ENCODE measurements at places on chromosomes 7 and 10. TPM values are rescaled to one million over a fixed set of nuclear protein-coding genes. Genes with fewer than 3 reads are reported as not detected.

CC2D2B gene
- total RNA-seq = not detected

VGF gene
- 0.15 TPM for total RNA-seq

DNA sequence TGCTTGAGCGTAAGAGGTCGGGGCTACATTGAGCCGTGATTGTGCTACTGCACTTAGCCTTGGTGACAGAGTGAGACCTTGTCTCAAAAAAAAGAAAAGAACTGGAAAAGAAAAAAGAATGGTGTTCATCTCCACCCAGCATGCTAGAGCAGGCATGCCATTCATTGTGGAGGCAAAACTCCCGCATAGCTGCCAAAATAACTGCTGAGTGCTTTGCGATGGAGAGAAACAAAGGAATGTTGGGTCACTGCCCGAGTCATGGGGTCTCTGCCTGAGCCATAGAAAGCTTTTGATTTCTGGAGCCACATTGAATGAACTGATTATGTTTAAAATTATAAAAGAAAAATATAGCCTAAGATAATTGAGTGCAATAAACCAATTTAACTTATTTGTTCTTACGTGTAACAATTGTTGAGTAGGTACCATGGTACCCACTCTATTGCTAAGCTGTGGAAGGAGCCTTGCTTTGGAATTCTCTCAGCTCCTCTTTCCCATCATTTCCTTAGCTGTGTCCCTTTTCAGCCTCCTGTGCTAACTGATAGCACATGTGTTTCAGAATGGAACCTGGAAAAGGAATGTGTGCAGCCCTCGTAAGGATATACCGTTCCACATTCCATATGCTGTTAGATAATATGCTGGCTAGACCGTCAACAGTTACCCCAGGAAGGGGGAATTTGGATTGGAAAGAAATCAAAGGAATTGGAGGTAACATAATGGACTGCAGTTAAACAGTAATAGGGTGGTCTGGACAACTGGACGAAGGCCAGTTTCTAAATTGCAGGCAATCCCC is 99.0 kb downstream of the KIAA1217 start:
- H3K27ac ChIP-seq = no peak overlapping the region
- no peak overlapping the region for H3K4me3 ChIP-seq
- no peak for DNase-seq
- H3K4me1 ChIP-seq = no peaks in the 10 kb centered on the region
- no peaks in the 10 kb centered on the region for H3K27me3 ChIP-seq

GRCh38 chr7:15015545-15016314 is 113.2 kb upstream of the DGKB start:
- H3K4me3 ChIP-seq = no peak overlapping the region
- peak; percentile 9 for DNase-seq
- no peaks in the 10 kb centered on the region for H3K4me1 ChIP-seq

DNA sequence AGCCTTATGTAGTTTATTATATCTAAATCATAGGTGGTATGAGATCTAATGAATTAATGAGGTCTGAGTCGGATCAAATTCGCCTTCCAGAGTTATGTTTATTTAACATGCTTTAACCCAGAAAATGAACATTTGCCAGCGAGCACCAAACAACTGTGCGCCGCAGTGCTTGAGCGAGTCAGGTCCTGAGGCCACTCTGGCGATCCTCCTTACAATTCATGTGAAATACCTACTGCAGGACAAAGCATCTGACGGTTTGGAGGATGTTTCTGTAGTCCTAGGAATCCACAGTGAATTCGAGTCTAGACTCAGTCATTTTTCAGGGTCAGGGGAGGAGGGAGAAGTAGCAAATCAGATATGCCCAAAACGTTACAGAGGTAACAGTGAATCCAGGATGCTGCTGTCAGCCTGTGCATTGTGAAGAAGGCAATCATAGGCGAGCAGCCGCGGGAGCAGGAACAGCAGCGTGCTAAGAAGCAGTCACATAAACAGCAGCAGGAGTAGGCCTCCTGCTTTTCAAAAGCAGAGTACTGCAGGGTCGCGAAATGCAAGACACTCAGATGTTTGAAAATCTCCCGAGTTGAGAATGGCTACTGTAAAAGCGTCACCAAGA is 120.2 kb downstream of the CACNB2 start:
- H3K4me3 ChIP-seq = no peak overlapping the region
- DNase-seq = no peak

GRCh38 chr10:104076743-104077160 is 8.9 kb downstream of the COL17A1 start:
- H3K4me3 ChIP-seq = no peak overlapping the region
- H3K4me1 ChIP-seq = peaks cover 2% of the 10 kb centered on the region
- no peaks in the 10 kb centered on the region for H3K27me3 ChIP-seq

GRCh38 chr7:157150882-157151281 is 12.2 kb downstream of the UBE3C start:
- no peak for DNase-seq
- no peak overlapping the region for H3K27ac ChIP-seq
- H3K36me3 ChIP-seq = peaks cover 14% of the 10 kb centered on the region
- H3K27me3 ChIP-seq = no peaks in the 10 kb centered on the region
- H3K4me1 ChIP-seq = peaks cover 38% of the 10 kb centered on the region

DNA sequence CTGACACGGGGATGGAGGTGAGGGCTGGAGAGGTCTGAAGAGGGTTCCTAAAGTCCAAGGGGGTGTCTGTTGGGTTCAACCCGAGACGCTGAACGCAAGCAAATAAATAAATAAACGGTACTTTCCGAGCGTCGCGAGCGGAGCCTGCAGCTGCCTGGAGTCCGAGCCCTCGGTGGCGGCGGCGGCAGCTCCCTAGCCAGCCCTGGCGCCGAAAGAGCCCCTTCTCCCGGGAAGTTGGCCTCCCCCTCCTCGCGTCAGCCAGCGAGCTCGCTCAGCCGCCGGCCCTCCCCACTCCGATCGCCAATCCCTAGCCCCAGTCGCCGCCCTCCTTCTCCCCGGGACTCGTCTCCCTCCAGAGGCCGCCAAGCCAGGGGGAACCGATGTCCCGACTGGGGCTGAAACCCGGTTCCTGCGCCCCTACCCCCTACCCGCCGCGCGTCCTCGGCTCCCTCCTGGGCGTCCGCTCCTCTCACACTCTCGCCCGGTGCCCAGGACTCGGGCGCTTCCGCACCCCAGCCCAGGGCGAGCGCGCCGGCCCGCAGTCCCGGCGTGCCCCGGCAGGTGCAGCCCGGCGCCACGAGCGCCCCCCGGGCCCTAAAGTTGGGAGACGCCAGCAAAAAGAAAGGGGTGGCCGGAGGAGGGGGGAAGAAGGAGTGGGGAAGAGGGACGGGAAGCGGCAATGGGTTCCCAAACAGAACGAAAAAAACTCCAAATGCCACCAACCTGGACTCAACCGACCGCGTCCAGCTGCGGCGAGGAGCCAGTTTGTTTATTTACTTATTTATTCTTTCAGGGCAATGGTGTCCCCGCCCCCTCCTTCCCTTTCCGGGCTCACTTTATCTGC is at the start of gene GFRA1:
Gene GFRA1 (minus strand): TSS at position 767 of the 844 bp plus-strand sequence. CDS start 1,177 bp downstream, outside the sequence.
- no peak within 1 kb of the TSS for H3K27ac ChIP-seq
- peaks cover 1% of the 10 kb centered on the region for H3K36me3 ChIP-seq
- peak within 1 kb of the TSS; percentile 46 for H3K4me3 ChIP-seq
- peaks cover 75% of the 10 kb centered on the region for H3K27me3 ChIP-seq
- DNase-seq = no peak
